ELR (cell line): ENCODE measurements at places on chromosomes 12 and 14.

- DNase-seq, result no peak
These were observed 1486.2 kb upstream of the SEL1L start for GRCh38 chr14:83019744-83020414.

- DNase-seq, result no peak
These were observed 222.3 kb upstream of the NAV3 start for GRCh38 chr12:77608271-77608824.

GRCh38 chr14:102208741-102209140 lies 69.0 kb downstream of the WDR20 start:
- DNase-seq, result no peak

- peak; percentile 21 for DNase-seq
These were observed 15.3 kb downstream of the WDR20 start for GRCh38 chr14:102154821-102155549.

DNA sequence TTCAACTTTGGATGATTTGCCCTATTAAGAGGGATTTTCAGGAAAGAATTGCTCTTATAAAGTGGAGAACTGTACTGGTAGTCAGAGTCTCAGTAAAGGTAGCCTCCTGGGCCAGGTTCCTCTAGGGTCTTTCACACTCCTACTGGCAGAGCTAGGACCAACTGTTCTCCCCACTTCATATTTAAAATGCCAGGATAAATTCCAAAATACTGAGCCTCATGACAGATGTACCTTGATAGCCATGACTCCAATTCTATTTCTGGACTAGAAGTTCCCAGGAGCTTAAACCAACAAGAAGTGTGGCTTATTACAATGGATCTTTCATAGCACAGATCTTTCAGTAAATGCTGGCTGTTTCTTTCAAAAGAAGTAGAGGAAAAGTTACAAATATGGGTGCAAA lies 126.5 kb downstream of the C12orf75 start:
- DNase-seq, result no peak

GRCh38 chr12:87982208-87982607 lies 47.0 kb downstream of the C12orf50 start:
- peak; percentile 45 for DNase-seq

- DNase-seq, result no peak
These were observed 105.6 kb downstream of the DAAM1 start for GRCh38 chr14:59293935-59294661.

DNA sequence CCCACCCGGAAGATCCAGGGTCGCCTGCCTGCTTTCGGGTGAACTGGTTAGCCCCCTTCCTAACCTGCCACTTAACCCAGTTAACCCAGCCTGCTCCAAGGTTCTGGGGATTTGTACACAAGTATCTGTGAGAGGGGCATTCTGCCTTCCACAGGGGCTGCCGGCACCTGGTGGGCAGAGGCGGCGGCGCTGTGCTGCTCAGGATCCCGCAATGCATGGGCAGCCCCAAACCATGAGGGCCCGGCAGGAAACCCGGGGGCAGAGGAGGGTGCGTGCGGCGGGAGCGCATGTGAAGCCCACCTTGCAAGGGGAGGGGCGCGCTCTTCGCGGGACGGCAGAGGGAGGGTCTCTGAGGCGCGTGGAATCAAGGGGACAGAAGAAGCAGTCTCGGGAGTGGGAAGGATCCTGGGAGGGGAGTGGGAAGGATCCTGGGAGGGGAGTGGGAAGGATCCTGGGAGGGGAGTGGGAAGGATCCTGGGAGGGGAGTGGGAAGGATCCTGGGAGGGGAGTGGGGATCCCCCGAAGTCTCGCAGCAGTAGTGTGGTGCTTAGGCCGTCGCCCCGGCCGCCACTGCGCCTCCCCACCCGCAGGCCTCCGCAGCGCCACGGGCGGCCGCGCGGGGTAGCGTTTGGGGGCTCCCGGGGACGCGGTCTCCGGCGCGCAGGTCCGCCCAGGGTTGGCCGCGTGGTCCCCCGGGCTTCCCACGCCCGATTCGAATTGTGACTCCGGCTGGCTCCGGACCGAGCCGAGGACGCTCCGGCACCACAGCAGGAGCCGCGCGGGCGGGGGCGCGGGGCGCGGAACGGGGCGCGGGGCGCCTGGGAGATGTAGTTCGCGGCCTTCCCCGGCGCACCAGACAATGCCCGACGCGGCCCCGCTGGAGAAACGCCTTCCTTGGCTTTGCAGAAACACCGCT lies 4.9 kb upstream of the MTA1 start:
- peak; percentile 67 for DNase-seq

GRCh38 chr12:1504895-1505311 lies 89.5 kb downstream of the FBXL14 start:
- no peak for DNase-seq

- peak; percentile 55 for DNase-seq
These were observed 2.5 kb upstream of the CELA1 start for GRCh38 chr12:51349026-51349425.

- peak; percentile 35 for DNase-seq
These were observed 1766.9 kb upstream of the SEL1L start for GRCh38 chr14:83300476-83301064.

- DNase-seq, result no peak
These were observed 2.5 kb downstream of the AQP5 start for GRCh38 chr12:49963976-49964815.

DNA sequence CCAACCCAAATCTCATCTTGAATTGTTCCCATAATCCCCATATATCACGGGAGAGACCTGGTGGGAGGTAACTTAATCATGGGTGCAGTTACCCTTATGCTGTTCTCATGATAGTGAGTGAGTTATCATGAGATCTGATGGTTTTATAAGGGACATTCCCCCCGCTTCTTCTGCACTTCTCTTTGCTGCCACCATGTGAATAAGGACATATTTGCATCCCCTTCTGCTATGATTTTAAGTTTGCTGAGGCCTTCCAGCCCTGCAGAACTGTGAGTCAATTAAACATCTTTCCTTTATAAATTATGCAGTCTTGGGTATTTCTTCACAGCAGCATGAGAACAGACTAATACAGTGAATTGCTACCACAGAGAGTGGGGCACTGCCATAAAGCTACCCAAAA lies 179.1 kb downstream of the LRIG3 start:
- DNase-seq, result peak; percentile 36

GRCh38 chr12:45887544-45887943 lies 102.8 kb downstream of the SCAF11 start:
- no peak for DNase-seq

DNA sequence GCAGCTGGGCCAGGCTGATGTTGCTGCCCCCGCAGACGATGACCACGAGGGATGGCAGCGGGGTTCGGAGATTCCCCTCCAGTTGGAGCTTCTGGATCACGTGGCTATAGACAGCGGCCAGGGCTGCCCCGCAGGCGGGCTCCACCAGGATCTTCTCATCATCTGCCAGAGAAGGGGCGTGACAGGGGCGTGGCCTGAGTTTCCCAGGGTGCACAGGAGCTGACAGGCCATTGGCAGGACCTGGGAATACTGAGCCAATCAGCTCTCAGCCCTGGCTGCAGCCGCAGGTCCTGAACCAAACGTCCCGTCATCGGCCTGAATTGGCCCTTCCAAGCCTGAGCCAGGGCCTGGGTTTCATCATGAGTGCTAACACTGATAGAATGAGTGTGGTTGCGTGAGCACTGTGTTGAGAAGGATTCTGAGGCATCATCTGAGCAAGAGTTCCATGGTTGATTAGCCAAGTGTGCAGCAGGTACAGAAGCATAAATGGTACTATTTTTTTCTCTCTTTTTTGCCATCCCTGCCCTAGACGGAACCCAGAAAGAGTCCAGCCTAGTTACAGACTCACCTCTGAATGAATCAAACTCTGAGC lies 10.6 kb downstream of the SDS start:
- peak; percentile 22 for DNase-seq

GRCh38 chr14:84929834-84930233 lies 600.1 kb upstream of the FLRT2 start:
- DNase-seq, result no peak

- no peak for DNase-seq
These were observed 164.7 kb downstream of the SSPN start for GRCh38 chr12:26360062-26360461.

DNA sequence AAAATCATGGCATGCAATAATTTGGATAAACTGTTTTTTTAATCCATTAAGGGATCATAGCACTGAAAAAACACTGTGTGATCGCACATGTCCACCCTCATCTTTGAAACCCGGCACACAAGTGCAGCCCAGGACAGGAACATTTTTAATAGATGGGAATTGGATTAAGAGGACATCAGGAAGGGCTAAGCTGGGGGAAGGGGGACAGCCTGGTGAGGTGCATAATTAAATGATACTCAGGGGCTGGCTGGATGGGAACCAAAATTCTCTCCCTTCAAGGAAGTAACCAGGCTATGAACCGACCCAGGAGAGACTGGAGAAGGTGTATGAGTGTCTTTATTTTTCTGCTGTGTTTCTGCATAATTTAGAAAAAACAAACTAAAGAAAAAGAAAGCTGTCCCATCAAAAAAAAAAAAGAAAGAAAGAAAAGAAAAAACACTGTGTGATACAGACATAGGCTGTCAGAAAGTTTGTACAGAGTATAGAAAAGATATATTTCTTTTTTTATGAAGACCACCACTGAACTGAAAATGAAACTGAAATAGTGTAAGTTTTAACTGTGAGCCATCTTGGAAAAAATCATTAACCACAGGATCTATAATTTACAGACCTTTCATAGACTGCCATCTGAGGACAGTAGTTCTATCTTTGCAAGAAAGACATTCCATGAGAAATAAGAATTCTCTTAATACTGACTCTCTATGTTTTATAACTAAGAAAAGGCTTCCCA lies 75.1 kb upstream of the SLC38A4 start:
- DNase-seq, result no peak

- no peak for DNase-seq
These were observed 94.3 kb downstream of the FUT8 start for GRCh38 chr14:65506801-65507200.

GRCh38 chr12:28998662-28999120 lies 150.4 kb upstream of the FAR2 start:
- peak; percentile 9 for DNase-seq

DNA sequence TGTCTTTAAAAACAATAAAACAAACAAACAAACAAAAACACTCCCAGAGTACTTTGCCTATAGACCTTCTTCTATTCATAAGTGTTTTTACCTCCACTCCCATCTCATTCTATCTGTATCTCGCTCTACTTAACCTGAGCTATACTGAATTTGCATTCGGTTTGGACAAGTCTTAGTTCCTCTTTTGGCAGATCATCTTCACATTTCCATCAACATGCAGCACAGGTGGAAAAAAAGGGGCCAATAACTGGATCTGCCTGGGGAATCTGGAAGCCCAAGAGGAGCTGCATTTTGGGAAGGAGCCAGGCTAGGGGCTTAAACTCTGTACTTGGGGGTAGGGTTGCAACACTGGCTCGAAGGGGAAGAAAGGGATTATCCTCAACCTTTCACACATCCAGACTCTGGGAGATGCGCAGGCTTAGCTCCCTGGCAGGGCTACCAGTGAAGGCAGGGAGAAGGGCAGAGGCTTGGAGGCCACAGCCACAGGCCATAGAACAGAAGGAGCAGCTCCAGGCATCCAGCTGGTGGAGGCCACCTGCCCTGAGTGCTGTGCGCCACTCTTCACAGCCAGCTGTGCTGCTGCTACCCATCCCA lies 4.1 kb downstream of the NINJ2 start:
- no peak for DNase-seq

- peak; percentile 72 for DNase-seq
These were observed 3.4 kb upstream of the IRF2BPL start for GRCh38 chr14:77031759-77032490.

DNA sequence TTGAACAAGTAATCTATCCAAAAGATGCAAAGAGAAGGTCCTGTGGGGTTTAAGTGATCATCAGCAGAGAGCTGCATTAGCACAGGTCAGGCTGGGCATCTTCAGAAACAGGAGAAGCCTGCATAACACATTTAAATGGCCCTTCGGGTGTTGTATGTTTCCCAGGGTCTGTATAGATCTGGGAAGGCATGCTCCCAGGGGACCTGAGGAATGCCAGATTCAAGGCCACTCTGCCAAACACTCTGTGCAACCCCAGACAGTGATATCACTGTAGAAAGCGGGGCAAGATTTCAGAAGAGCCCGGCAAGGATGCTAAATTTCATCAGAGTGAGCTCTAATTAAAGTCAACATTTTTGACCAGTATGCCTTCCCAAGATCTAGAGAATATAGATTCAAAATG lies 92.9 kb downstream of the ARMH4 start:
- DNase-seq, result no peak

DNA sequence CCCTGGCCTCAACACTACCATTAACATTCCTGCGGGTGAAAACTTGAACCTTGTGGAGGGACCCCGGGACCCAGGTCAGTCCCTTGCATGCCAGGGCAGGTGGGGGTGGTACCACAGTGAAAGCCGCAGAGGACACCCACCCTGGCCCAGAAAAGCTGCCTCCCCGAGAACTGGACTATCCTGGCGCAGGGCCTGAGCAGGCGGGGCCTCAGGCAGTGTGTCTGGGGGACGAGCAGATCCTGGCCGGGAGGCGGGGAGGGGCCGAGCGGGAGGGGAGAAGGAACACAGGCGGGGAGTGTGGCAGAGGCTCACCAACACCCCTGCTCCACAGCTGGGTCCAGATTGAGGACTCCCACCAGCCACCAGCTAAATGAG lies 10.0 kb downstream of the AHNAK2 start:
- DNase-seq, result peak; percentile 74

GRCh38 chr12:108060903-108061302 lies 68.2 kb upstream of the WSCD2 start:
- no peak for DNase-seq

DNA sequence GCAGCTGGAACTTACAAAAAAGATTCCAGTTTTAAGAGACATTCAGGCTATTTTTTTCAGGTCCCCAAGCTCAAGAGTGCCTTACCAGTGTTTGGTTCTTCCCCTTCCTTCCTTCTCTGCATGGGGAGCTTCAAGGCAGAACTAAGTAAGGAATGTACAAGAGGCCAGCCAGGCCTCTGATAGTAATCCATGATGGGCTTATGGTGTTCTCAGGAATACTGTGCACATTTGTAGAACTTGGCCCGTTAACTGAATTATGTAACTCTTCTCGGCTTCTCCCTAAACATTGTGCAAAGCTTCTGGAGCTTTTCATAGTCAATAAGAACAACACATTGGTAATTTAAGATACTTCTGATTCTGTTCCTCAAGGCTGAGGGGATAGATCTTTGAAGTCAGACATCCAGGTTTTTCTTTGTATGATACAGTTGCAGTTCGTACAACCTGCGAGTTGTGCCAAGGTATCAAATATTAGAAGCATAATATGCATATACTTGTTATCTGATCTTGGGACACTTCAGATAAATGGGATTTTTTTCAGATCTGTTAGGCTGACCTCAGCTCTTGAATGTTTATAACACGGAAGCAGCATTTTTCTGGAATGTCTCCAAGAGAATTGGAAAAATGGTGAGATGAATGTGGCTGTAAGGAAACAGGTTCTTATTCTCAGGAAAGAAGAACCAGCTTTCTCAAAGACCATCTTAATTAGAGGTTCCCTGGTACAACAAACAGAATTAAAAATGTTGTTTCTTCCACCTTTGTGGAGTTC lies 148.6 kb downstream of the ANO4 start:
- DNase-seq, result no peak
